ENCODE measurements at places on chromosomes 16 and 17.

GRCh38 chr16:28140788-28141618, 70.8 kb downstream of the XPO6 start:
- no peak for DNase-seq

DNA sequence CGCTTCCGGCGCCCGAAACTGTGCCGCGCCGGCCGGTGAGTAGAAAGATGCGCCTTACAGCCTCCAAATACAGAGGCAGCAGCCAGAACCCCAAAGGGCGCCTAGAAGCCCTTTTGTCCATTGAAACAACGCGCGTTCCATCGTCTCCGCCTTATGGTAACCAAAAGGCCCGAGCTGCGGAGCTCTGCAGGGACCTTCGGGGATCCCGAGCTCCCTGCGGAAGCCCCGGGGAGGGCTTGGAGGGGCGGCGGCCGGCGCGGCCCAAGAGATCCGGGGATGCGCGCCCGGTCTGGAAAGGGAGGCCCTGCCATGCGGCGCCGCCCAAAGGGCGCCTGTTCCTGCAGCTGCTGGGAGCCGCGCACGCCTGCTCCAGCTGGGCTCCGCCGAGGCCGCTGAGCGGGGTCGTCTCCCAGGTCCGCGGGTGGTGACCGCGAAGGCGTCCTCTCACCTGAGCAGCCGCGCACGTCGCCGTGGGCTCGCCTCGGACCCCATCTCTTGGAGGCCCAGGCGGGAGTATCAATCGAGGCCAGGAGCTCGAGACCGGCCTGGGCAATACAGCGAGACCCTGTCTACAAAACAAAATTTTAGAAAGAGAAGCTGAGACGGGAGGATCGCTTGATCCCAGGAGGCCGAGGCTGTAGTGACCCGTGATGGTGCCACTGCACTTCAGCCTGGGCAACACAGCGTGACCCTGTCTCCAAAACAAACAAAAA, 742 bp upstream of the FBXO31 start:
- peak; percentile 42 for DNase-seq

GRCh38 chr17:40561871-40562611, 3.2 kb downstream of the CCR7 start:
- no peak for DNase-seq

- DNase-seq: peak; percentile 77
Observed at GRCh38 chr17:1713878-1714426, 3.8 kb upstream of the TLCD2 start.

DNA sequence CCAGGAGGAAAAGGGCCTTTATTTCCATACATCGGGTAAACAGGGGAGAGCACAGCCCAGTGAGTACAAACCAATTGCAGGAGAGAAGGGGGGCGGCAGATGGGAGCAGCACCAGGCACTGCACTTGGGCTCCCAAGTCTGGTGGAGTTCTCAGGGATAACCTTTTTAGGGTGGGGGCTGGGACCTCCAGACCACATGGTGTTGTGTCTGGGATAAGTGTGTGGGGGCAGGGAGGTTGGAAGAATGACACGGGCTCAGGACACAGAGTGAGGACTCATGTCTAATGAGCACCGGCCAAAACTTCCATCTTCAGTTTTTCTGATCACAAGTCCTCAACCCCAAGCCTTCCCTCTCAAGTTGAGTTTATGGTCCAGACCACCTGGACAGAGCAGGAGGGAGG, 30.6 kb downstream of the PIPOX start:
- no peak for DNase-seq

DNA sequence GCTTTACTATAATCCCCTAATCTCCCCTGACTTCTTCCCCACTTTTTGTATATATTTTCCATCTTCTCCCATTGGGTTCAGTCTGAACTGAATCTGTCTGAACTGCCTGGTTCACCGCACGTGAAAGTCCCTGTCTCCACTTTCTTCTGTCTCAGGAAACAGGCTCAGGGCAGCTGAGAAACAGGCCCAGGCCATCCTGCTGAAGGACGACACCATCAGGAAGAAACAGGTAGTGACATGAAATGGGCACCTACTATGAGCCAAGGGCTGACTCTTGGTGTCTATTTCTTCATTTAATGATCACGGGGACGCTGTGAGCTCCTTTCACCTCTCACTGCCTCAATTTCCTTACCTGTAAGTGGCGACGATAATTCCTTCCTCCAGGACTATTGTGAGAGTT, 90.5 kb upstream of the HSBP1 start:
- DNase-seq: no peak

All from A549 (cell line).